Endothelial cell of umbilical vein (primary cell): ENCODE measurements at places on chromosomes 6 and 20. TPM values are rescaled to one million over a fixed set of nuclear protein-coding genes. Genes with fewer than 3 reads are reported as not detected.

SAMD10 gene
- total RNA-seq, result 4.7 and 5.7 TPM in 2 replicates

FOXC1 gene
- total RNA-seq, result 15.9 and 16.4 TPM in 2 replicates

METTL24 gene
- total RNA-seq, result not detected in 2 replicates

PI16 gene
- total RNA-seq, result not detected in 2 replicates

GRCh38 chr6:150734235-150734634, 131.3 kb upstream of the MTHFD1L start:
- no peak for DNase-seq

DNA sequence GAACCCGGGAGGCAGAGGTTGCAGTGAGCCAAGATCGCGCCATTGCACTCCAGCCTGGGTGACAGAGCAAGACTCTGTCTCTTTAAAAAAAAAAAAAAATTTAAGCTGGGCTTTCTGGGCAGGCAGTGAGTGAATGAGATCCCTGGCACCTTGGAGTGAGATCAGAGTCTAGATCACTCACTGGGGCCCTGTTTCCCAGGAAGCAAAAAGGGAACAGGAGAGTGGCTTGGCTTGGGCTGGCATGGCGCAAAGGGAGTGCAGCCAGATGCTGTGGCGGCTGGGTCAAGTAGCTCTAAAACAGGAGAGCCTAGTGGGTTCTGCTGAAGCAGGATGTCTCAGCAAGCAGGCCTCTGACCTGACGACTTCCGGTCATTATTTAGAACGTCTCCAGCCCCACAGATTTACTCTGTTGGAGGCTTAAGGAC, 10.4 kb downstream of the PLCG1 start:
- DNase-seq, result peak; percentile 79

GRCh38 chr6:134047673-134048072, 4.8 kb downstream of the SLC2A12 start:
- DNase-seq, result no peak

GRCh38 chr6:77368660-77369313, 94.5 kb downstream of the HTR1B start:
- peak; percentile 30 for DNase-seq

DNA sequence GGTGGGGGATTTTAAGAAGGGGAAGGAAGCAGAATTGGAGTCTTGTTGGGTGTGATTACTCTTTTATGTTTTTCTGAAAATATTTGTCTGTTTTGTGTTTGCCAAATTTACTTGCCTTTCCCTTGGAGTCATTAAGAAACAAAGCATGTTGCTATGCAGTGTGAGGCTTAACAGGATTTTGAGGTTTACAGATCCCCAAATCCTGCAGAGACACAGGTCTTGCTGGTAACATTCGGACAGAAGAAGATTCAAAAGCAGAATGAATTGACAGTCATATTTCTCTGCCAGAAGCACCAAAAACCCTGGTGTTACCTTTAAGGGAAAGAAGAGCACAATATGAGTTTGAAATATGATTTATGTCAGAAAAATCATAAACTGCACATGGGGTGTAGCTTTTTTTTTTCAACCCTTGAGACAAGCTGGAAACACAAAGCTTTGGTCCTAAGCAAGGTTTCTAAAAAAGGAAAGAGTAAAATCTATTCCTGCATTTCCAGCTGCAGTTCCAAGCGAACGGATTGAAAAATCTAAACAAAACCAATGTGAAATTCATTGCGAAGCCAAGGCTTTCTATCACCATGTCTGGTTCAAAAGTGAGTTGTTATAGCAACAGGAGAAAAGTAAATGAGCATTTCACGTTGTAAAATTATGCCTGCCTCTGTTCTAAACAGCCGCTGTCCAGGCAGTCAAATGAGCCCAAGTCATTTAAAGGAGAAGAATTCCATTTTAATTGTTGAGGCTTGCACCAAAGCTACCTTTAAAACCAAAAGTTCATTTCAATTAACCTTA, 358.9 kb upstream of the SASH1 start:
- no peak for DNase-seq

- no peak for DNase-seq
These were observed 33.3 kb downstream of the NTSR1 start for GRCh38 chr20:62741701-62742491.

GRCh38 chr6:137715589-137716045, 151.4 kb upstream of the TNFAIP3 start:
- no peak for DNase-seq

GRCh38 chr6:10800810-10801209, 37.5 kb downstream of the MAK start:
- DNase-seq, result peak; percentile 34

DNA sequence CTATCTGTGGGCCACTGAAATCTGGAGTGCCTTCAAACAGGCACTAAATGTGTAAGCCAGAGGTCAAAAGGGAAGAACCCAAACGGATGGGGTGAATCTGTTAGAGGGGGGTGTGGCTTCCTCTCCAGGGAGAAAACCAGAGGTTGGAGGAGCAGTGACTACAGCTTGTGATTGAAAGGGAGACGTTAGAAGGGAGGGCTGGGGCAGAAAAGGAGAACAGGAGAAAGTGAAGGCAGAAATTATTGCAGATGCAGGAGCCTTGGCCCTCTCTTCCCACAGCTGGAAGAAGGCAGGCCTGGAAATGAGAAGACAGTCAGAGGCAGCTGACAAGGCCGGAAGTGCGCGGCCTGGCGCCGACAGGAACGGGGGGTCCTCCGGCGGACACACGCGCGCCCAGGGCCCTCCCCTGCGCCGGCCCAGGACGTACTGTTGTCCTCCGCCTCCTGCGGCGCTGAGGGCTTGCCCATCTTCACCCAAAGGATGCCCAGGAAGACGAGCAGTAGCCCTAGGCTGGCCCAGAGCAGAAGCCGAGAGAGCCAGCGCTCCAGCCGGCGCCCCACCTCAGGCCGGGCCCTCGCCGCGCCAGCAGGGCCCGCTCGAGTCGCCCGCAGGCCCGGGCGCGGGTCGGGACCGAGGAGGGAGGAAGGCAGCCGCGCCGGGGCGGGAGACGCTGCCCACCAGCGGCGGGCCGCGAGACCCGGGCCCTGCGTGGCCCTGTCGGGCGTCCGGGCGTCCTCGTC, 806 bp downstream of the LEMD2 start:
- DNase-seq, result peak; percentile 77

GRCh38 chr6:71153755-71154325, 134.8 kb upstream of the OGFRL1 start:
- no peak for DNase-seq

DNA sequence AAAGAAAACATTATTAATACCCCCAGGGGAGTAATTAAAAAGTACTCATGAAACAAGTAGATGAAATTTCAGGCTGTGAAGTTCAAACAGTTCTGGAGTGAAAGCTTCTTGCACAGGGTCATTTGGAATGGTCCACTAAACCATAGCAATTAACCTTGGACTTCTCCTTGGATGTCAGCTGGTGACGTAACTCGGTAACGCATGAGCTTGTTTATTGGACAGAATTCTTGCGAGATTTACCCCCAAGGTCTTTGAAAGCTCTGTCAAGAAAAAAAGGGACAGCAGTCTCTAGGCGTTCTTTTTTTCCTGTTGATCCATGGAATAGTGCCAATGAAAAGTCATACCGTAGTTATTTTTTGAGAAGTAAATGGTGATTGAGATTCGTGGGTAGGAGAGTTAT, 2.2 kb downstream of the CD83 start:
- no peak for DNase-seq

- DNase-seq, result no peak
These were observed 73.5 kb upstream of the LAMP5 start for GRCh38 chr20:9440892-9441291.

DNA sequence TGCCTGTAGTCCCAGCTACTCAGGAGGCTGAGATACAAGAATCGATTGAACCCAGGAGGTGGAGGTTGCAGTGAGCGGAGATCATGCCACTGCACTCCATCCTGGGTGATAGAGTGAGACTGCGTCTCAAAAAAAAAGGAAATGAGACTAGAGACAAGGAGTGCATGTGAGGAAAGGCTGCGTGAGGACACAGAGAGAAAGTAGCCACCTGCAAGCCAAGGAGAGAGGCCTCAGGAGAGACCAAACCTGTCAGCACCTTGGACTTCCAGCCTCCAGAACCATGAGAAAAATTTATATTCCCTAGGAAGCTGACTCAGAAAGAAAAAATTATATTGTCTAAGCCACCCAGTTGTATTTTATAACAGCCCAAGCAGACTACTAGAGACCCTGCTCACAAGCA, 7.4 kb upstream of the BEND3 start:
- no peak for DNase-seq
